NCI-H748 treated with DMSO at 0.1 percent for 48 hours (cell line): ENCODE measurements at places on chromosomes 1 and 21.
A peak's percentile ranks its signal among the peaks of the same experiment; 100 is the strongest.

GRCh38 chr1:221865808-221866207 is 123.9 kb upstream of the DUSP10 start:
- no peak for DNase-seq

- DNase-seq = no peak
Measured at GRCh38 chr1:36111151-36111550, 13.9 kb downstream of the COL8A2 start.

GRCh38 chr21:39103689-39104088 is 79.6 kb downstream of the PSMG1 start:
- DNase-seq = no peak

DNA sequence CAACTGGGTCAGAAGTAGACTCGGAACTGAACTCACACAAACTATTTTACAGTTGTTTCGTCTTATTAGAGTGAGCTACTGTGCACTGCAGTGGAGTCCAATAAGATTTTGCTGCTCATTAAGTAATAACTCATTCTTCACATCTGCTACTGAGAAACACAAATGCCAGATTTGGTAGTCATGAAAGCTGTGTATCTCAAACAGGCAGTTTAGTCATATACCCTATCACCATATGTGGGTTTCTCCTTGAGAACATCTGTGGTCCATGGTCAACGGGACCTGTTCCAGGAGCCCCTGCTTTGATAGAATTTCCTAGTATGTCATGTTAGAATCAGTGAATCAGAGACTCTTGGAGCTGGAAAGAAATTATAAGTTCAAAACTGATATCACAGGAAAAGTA is 60.4 kb downstream of the ALG14 start:
- no peak for DNase-seq

DNA sequence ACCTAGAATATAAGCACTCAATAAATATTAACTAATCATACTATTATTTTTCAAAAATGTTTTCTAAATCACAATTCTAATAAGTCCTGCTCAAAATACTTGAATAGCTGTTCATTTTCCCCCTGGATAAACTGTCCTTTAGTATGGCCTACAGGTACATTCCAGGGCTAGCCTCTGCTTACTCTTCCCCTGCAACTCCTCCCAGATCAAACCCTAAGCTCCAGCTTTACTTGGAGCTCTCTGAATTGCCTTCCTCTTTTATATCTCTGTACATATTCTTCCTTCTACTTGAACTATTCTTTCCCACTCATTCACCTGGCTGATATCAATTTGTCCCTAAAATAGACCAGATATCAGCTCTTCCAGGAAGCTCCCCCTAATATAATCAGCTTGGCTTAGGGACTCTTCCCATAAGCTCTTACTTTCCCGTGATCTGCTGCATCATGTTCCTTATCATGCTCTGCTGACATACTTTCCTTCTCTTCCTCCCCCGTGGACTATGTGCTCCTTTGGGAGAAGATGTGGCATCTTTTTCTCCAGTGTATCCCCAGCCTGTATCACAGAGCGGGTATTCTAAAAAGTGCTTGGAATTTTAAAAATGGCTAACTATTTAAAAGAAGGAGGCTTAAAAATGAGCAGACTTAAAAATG is 43.1 kb upstream of the PIGC start:
- no peak for DNase-seq

GRCh38 chr1:111618961-111619634 is 491 bp upstream of the RAP1A start:
- no peak for DNase-seq

DNA sequence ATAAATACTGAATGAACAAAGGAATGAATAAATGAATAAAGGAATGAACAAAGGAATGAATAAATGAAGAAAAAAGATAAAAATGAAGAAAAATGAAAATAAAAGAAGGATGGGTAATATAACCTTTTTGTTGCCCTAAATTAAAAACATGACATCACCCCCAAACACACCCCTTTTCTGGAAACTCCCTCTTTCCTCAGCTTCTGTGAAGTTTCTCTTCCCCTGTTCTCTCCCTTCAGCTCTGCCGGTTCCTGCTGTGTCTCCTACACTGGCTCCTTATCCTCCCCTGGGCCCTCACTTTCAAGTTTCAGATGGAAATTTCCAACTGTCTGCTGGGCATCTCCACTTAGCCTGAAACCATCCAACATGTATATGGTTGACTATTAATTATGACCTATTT is 37.9 kb downstream of the RAB3B start:
- DNase-seq = no peak

DNA sequence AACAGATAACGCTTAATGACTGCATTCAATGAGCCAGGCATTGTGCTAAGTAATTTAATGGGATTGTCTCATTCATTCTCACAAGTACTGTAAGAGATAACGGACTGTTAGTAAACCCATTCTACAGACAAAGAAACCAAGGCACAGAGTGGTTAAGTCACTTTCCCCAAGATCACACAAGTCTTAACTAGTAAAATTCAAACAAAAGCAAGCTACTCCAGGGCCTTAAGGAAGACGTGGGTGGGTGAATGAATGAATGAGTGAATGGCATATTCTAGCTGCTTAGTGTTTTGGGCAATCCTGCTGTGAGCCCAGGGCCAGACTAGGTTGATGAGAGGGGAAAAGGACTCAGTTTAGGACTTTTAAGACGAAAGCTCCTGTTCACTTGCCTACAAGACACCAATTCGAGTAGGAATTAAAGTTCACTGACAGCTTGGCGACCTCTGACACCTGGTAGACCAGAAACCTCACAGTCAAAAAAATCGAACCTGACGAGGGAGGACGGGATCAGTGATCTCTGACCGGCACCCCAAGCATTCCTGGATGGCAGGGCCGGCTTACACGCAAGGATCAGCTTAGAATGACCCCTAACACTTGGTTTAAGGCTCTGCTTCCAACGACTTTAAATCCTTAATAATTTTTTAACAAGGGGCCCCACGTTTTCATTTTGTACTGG is 557 bp downstream of the EMC1 start:
- DNase-seq = no peak

DNA sequence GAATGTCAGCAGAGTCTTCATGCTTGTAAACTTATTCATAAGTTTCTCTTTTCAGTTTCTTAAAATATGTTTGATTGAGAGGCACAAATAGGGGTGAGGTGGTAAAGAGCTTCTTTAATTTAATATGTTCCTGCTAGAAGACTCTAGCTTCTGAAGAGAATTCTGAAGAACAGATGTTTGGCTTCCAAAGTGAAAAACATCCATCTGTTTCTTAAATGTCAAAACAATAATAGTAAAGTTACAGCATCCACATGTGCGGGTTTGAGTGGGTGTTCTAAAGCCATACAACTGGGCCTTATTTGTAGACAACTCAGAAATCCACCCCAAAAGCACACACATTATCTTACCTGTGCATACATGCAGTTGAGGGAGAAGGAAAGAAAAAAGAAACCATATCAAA is 144.0 kb upstream of the ADGRL4 start:
- no peak for DNase-seq

- DNase-seq = no peak
Measured at GRCh38 chr1:177969825-177970371, at the start of gene SEC16B. Gene SEC16B (minus strand): TSS chr1:177970058. CDS start chr1:177967981, 2,077 bp downstream.

GRCh38 chr1:8040586-8040985 is 14.5 kb upstream of the ERRFI1 start:
- DNase-seq = no peak

DNA sequence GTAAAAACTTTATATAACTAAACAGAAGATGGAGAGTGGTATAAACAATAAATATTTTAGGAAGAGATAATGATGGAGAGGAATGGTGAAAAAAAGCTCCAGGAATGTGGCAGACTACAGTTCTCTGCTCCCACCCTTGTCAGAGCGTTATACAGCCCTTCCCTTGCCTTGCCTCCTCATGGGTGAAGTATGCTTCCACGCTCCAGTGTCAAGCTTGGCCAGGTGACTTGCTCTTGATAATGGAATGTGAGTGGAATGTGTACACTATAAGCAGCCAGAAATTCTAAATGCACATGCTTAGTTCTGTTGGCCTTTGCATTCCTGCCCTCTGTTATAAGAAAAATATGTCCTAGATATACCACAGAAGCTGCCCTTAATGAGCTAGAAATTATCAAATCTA is 24.7 kb upstream of the POGK start:
- DNase-seq = no peak

- peak; percentile 84 for DNase-seq
Measured at GRCh38 chr1:50275566-50275965, 147.7 kb downstream of the DMRTA2 start.

- DNase-seq = no peak
Measured at GRCh38 chr1:222896630-222897526, 82.0 kb downstream of the DISP1 start.

DNA sequence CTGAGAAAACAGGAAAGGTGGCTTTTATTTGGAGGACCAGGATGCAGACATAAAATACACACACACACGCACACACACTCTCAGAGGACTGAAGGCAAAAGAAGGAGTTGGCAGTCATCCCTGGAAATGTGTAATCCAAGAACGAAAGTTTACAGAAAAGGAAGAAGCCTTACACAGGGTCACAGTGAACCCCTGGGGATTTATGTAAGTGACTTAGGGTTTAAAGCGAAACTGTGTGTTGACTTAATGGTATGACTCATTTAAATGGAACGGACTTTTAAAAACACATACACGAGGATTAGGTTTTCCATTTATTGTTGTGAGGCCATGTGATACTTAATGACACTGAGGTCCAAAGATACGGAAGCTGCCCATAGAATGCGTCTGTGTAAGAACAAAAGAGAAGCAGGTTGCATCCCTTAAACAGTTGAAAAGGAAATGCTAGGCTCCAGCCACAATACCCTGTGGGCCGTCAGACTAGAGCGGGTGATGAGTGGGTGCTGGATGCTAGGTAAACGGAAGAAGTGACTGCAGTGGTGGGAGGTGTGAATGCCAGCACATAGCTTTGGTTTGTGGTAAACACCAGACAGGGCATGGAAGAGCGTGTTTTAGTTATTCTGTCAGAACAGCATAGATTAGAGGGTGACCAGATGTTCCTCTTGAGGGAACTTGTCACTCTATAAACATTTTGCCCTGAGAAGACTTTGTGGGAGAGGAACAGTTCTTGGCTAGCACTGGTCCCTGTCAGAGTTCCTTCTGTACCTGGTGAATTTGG is 21.6 kb upstream of the BCL10 start:
- peak; percentile 84 for DNase-seq

DNA sequence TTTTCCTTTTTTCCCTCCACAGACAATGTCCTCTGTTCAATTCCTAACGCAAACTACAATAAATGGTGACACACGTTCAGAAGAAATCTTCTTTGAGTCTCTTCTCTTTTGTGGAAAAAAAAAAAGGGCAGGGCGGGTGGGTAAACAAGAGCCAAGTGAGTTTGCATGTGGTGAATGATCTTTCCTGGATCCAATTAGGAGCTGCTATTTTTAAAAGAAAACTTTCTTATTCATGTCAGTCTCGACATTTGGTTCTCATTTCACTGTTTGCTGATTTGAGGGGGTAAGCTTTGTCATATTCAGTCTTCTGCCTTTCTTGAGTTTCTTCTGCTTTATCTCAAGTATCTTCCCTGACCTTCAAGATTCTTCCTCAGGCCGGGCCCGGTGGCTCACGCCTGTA is 29.2 kb upstream of the KIF1B start:
- no peak for DNase-seq

DNA sequence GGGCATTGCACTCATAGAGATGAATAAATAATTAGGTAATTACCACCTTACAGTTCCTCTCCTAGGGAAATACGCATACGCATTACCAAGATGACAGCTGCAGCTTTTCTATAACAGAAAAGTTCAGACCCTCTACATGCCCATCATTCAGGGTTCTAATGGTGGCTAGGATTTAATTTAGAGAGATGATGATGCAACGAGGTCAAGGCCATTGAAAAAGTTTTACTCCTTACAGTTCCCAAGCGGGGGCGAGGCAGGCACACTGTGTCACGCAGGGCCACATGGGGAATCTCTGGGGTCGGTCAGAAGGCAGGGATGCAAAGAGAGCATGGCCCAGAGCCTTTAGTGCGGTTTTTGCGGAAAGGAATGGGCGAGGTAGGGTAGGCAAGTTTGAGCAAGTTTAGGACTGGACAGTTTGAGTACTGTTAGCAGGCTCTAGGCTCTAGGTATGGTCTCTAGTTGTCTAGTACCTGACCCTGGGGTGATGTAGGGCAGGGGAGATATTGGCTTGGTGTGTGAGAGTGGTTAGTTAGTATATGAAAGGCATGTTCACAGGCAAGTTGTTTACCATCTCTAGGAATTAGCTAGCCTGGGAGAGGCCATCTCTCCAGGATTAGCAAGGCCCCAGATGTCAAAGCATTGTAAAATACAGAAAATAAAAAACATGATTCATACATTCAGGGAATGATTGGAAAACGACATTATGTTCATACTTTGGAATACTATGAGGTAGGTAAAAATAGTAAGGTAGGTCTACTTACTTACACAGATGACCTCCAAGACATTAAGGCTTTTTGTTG is 29.6 kb upstream of the ID3 start:
- no peak for DNase-seq

DNA sequence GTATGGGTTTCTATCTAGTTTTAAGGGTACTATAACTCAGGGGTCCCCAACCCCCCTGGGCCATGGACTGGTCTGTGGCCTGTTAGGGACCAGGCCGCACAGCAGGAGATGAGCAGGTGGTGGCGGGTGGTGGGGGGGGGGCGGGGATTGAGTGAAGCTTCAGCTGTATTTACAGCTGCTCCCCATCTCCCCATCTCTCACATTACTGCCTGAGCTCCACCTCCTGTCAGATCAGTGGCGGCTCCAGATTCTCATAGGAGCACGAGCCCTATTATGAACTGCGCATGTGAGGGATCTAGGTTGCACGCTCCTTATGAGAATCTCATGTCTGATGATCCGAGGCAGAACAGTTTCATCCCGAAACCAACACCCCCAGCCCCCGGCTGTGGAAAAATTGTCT is 95.1 kb upstream of the SLC45A1 start:
- DNase-seq = no peak

DNA sequence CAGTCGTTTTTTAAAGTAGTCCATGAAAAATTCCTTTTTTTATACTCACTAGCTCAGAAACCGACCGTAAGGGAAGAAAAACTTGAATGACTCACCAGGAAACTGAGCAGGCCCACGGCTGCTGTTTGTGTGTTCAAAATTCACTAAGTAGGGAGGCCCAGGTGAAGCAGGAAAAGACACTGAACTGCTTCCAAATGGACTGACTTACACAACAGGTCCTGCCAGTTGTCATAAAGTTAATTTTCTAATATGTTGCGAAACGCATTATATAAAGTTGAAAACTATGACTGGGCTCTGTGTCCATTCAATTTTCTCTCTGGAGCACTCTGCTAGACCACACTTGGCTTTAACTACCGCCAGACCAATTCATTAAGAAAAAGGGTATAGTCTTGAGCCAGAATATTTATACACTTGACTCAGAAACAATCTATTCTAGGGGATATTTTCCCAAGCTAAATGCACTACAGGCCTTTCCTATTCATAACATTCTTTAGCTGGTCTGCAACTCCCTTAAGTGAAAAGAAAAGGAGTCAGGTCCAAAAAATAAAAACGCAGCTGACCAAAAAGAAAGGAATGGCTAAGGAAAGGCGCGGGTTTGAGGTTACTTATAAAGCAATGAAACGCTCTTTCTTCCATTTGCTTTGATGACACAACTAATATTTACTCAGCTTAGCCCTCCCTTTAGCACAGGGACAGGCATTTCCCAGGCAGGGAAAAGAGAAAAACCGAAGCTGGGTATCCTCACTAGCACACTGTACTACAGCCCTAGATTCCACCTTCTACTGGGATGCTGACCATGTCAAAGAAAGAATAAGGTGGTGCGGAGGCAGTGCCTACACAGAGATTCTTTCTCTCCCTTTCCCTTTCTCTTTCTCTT is 306.3 kb upstream of the ESRRG start:
- DNase-seq = no peak

GRCh38 chr1:46558966-46559365 is 7.5 kb upstream of the KNCN start:
- no peak for DNase-seq
